Cortex of kidney (tissue), 1 donor: ENCODE measurements at places on chromosomes 11 and 22.

- no peak for DNase-seq
These were observed 18.4 kb upstream of the SMPD1 start for GRCh38 chr11:6371825-6372224.

- DNase-seq = no peak
These were observed 112.5 kb upstream of the TP53AIP1 start for GRCh38 chr11:129055196-129055595.

DNA sequence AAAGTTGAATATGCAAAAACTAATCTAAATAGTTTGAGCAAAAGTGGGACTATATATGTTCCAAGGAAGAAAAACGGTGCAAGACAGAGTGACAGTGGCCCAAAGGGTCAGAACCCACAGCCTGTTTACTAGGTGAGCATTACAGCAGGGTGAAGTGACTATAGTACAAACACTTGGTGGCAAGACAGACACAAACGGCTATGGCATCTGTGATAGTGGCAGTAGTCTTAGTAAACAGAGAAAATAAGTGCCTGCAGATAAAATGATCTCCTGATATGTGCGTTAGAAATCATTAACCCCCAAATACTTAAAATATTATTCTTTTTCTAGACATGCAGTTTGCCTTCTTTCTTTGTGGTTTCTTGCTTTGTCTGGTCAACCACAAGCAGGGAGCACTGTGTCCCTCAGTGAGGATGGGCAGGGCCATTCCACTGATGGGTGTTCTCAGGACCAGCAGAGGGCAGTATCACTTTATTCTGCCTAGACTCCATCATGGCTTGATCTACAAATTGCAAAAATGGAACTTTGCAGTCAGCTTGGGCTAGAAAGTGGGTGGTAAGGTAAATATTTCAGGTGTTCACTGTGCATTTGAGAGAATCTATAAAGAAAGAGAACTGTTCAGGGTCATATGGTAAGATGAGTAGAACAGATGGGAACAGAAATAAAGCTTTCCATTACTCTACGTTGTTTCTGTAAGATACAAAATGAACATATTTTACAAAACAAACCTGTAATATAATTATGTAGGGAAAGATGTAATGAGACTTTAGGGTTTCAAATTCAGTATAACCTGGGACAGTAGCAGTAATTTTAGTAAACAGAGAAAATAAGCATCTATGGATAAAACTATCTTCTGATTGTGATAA is 198.2 kb downstream of the SWAP70 start:
- no peak for DNase-seq

GRCh38 chr11:130828741-130829140 is 87.5 kb downstream of the SNX19 start:
- no peak for DNase-seq

DNA sequence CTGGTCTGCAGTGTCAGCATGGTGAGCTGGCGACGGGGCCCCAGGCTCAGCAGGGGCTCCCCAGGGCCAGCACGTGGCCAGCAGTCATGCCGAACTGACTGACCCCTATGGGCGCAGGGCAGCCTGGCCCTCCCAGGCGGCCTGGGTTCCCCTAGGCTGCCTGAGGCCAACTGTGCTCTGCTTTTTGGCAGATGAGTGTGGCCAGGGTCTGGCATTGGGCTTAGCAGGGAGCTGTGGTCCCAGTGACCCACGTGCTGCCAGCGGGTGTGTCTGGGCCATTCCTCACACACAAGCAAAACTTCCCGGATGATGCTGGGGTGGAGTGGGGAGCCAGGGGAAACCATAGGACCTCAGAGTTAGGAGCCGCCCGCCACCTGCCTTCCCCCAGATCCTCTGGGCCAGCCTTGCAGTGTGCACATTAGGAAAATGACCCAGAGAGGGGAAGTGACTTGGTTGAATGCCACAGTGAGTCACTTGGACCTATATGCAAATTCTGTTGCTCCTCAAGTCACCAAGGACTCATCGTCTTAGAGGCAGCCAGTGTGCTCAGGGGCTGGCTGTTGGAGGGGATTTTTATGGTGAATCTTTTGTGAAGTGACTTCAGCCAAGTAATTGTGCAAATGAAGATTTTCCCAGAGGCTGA is 6.5 kb downstream of the ADORA2A start:
- DNase-seq = no peak

- no peak for DNase-seq
These were observed 45.2 kb downstream of the PLAAT5 start for GRCh38 chr11:63445720-63446119.

DNA sequence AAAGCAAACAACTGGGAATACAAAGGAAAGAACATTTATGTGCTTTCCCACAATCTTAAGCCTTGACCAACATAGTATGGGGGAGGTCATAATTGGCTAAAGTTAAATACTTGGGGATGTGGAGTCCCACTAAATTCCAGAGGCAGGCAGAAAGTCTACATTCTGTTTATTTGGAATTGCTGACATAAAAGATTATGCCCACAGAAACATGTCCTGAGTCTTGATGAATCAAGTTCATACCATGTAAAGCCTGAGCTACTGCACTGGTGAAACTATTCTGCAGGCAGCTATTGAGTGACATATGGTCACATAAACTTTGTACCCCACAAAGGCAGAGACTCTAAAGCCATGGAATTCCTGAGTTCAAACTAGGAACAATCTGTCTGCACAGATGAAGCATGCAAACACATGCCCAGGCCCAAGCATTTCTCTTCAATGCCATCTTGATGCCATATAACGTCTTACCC is 69.9 kb upstream of the CHRM4 start:
- DNase-seq = no peak

GRCh38 chr22:22214819-22215329 is 29.7 kb upstream of the VPREB1 start:
- no peak for DNase-seq

- DNase-seq = no peak
These were observed 103.3 kb upstream of the TOP3B start for GRCh38 chr22:22085702-22086500.

GRCh38 chr11:118596224-118597146 is 10.9 kb upstream of the PHLDB1 start:
- no peak for DNase-seq

DNA sequence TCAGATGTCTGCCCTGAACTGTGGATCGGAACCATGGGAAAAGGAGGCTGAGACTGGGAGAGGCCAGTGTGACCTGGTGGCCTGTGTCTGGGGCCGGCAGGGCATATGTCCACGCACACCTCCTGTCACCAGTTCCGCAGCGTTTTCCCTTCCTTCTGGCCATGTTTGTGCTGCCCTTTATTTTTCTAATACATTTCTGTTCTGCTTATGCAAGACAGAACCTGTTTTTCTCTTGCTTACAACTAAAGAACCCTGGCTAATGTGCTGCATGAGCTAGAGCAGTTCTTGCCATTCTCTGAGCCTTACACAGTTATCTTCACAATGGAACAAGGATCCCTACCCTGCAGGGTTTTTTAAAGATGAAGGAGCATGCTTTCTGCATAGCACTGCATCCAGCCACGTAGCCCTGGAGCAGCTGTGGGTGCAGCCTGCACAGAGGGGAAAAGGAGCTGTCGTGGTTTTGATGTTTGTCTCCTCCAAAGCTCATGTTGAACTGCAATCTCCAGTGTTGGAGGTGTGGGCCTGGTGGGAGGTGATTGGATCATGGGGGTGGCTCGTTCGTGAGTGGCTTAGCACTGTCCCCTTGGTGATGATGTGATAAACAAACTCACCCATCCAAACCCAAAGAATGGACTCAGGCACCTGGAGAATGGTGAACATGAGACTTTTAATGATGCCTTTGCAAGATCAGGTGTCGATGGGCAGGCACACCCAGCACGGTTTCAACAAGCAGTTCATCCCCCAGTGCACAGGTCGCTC is 84.8 kb upstream of the SHANK2 start:
- DNase-seq = no peak

GRCh38 chr11:6253197-6253596 is 6.4 kb upstream of the CCKBR start:
- no peak for DNase-seq

- DNase-seq = no peak
These were observed 435.7 kb upstream of the CADM1 start for GRCh38 chr11:115939731-115940421.

GRCh38 chr22:49300241-49300640 is 527.4 kb downstream of the BRD1 start:
- DNase-seq = no peak

GRCh38 chr11:9158898-9159391 is 67.5 kb upstream of the SCUBE2 start:
- DNase-seq = no peak

GRCh38 chr11:125388611-125389010 is 107.5 kb downstream of the FEZ1 start:
- no peak for DNase-seq

DNA sequence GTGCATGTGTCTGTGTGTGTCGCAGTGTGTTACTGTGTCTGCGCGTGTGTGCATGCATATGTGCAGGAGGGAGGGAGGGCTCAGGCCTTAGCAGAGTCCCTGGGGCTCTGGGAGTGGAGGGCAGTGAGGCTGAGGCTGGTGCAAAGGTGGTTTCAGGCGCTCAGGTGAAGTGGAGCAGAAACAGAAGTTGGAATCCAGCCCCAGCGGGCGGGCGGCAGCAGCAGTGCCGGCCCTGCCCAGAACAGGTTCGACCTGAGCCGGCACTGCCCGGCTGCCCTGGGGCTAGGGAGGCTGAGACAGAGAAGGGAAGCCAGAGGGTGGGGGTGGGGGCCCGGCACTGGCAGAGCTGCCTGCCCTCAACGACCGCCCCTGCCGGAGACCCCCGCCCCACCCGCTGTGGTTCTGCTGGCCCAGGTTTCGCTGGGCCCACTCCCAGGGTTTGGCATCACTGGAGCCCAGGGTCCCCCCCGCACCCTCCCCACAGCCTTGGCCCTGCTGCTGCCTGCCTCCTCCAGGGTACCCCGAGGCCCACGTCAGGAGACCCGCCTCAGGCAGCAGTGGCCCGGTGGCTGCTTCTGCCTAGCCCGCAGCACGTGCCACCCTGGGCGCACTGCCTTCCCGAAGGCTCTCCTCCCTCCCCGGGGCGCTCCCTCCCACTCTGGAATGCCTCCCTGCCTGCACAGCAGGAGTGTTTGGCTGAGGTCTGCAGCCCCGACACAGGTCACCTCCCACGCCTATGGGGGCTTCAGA is 13.3 kb downstream of the ASCL2 start:
- DNase-seq = no peak

- DNase-seq = no peak
These were observed 241.3 kb upstream of the LARGE1 start for GRCh38 chr22:34161431-34162123.

GRCh38 chr11:17098038-17098437 is 20.6 kb upstream of the RPS13 start:
- no peak for DNase-seq

DNA sequence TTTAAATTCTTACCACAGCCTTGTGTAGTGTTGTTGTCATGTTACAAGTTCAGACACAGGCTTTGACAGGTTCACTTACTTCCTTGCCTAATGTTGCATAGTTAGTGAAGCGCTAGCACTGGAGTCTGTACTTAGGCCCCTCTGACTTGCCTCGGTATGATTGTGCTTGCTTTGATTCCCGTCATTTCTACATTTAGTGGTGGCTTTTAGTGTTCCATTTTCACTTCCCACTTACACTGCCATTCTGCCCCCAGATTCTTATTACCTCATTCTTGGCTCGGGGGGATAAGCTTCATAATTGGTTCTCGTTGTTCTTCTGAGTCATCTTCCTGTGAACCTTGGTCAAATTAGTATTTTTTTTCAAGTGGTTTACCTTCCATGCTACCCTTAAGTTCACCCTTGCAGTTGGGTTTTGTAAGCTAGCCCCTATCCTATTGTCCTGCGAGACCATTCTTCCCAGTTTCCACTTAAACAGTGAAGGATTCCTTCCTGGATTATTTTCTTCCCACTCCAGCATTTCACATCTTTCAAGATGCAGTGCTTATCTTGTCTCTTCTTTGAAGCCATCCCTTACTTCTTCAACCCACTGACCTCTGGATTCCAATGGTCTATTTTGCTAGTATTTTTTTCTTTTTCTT is 68.7 kb downstream of the DDX10 start:
- DNase-seq = no peak

DNA sequence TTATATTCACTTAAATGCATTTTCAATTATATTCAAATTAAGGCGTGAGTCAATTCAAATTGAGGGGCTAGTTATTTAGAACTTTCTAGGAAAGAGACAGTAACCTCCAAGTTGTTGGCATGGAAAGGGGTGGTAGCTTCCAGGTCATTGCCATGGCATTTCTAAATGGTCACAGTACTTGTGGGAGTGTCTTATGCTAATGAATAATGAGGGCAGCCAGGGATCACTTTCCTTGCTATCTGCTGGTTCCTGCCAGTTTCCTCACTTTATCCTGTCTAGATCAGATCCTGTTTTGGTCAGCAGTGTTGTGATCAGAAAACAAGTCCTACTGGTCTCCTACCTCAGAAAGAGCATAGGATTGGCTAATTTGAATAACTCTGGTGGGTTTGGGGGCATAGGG is 21.8 kb upstream of the RNASEH2C start:
- DNase-seq = no peak

- no peak for DNase-seq
These were observed 29.8 kb downstream of the LIMK2 start for GRCh38 chr22:31241936-31242335.
